ENCODE measurements at places on chromosomes 7 and 10.

DNA sequence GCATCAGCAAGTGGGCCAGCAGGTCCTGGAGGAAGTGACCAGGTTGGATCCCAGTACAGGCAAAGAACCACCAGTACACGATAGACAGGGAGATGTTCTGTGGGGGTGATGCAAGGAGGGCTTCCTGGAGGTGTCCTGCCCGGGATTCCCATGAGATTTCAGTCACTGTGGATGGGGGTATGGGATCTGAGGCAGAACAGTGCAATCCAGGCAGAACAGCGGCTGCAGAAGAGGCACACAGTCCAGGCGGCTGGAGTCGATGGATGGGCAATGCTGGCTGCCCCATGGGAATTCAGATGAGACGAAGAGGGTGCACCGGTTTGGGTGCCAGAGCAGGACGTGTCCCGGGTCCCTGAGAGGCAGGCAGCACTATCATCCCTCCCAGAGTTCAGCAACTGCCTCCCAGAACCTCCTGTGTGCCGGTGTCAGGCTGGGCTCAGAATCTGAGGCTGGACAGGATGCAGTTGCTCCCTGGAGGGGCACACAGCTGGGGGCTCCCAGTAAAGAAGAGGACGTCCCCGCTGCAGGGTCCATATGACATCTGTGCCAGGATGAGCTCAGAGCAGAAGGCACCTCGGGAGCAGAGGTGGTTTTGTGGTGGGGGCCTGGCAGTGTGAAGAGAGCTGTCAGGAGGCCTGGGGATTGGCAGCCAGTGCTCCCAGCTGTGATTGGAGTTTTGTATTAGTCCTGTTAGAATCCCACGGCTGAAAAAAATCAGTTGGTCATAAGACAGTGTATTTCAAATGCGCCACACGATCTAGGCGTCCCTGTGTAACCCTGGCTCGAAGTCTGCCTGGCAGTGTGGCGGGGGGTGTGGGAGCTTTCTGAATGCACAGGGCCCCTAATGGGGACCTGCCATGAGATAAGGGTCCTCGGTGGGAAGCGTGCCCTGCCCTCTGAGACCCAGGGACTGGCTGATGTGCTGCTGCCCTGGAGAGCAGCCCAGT, 3.2 kb downstream of the KNDC1 start:
- DNase-seq = no peak

DNA sequence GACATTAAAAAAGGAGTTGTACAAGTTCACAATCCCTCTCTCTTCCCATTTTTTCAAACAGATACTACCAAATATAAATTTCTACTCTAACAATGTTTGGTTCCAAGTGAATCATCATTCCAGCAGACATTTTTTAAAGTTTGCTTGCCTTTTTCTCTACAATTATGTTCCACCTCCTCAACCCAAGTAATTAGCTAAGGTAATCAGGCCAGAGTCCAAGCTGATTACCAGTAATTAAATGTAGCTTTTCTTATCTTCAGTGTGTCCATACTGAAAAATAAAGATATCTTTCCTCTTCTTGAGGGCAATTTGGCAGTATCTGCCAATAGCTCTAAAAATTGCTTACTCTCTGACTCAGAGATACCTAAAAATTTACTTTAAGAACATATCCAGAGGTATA, 126.0 kb downstream of the ITGB8 start:
- no peak for DNase-seq

- no peak for DNase-seq
Measured at GRCh38 chr10:23110722-23111516, 15.5 kb downstream of the MSRB2 start.

DNA sequence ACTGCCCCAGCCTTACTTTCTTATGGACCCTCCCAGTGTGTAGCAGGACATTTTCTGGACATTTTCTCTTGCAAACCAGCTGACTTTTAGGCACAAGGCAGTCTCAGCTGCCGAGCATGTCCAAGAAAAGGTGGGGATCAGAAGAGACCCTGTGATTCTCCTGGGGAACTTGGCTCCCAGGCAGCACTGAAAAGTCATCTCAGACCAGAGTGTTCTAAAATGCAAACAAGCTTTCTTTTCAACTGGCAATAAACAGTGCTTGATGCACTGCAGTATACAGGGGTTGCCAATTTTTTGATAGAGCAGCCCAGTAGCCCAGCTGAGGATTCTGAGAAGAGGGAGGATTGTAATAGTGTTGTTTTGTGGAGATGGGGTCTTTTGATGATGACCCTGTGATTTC, 168.0 kb upstream of the PHYHIPL start:
- DNase-seq = no peak

DNA sequence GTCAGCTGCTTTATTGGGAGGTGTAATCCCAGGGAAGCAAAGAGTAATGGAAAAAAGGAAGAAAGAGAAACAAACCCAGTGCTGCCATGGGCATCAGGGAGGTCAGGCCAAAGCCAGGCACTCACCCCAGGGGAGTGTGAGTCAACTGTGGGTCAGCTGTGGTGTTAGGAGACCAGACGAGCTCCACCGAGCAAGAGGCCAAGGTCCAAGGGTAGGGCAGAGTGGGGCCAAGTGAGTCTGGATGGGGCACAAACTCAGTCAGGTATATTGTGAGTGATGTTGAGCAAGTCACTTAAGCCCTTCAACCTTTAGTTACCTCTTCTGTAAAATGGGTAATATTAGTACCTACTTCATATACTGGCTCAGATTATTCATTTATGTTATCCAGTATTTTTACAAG, 30.4 kb upstream of the CDK13 start:
- no peak for DNase-seq

DNA sequence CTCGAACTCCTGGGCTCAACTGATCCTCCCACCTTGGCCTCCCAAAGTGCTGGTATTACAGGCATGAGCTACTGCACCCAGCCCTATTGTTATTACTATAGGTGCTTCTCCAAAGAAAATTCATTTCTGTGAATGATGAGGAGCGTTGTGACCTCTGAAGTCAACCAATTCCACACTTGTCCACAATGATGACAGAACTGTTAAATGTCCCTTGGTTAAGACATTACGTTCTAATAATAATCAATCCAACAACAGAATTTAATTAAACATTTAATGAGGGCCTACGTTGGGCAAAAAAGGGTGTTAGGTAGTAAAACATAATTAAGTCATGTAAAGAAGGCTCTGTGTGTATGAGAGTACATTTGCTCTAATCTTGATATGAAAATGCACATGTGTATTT, 18.2 kb downstream of the POLR3A start:
- no peak for DNase-seq

Data from activated CD4-positive, alpha-beta T cell treated with anti-CD3 and anti-CD28 coated beads for 1 hour (primary cell).